ENCODE measurements at places on chromosomes 16 and 17.

DNA sequence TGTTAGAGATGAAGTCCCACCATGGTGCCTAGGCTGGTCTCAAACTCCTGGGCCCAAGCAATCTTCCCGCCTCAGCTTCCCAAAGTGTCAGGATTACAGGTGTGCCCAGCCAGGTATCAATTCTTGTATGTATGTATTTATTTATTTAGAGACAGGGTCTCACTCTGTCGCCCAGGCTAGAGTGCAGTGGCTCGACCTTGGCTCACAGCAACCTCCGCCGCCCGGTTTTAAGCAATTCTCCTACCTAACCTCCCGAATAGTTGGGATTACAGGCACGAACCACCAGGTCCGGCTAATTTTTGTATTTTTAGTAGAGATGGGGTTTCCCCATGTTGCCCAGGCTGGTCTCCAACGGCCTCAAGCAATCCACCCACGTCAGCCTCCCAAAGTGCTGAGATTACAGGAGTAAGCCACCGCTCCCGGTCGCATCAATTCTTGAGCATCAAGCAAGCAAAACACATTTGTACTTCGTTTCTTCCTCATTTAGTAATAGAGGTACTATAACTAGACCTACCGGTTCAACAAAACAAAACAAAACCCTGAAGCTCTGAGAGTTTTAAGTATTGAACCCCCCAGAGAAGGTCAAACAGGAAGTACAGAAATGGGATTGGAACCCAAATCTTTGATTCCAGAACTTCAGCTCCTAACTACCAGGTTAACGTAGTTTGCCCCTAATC is 1.0 kb upstream of the ZNF500 start:
- DNase-seq = no peak

DNA sequence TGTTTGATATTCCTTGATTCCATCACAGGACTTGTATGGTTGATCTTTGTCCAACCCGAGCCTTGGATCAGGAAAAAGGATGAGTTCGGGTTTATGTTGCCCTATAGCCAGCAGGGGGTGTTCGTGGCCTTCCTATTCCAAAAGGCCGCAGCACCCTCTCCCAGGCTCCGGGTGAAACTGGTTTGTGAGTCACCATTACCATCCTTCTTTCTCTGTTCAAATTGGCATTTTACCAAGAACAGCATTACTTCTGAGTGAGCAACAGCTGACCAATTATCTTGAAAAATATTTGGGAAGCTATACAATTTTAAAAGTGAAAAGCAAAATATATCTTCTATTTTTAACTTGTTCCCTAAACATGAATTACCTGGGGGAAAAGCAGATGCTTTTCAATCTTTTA is 24.3 kb upstream of the KRT20 start:
- DNase-seq = peak; percentile 31

- no peak for DNase-seq
Measured at GRCh38 chr16:83402967-83403366, 404.8 kb upstream of the HSBP1 start.

DNA sequence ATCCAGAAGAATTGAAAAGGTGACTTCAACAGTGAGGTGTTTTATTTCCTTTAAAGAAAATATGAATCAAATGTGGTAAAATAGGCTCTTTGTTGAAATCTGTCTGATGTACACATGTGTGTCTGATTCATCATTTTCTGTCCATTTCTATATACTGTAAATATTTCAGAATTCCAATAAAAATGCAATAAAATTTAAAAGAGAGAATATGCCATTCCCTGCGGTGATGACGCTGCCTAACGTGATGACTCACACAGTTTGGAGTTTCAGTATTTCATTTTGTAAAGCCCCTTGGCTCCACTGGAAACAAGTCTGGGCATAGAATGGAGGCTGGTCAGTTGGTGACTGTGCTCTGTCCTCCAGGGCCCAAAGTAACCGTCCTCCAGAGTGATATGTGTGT is 482.5 kb upstream of the CDH5 start:
- no peak for DNase-seq

DNA sequence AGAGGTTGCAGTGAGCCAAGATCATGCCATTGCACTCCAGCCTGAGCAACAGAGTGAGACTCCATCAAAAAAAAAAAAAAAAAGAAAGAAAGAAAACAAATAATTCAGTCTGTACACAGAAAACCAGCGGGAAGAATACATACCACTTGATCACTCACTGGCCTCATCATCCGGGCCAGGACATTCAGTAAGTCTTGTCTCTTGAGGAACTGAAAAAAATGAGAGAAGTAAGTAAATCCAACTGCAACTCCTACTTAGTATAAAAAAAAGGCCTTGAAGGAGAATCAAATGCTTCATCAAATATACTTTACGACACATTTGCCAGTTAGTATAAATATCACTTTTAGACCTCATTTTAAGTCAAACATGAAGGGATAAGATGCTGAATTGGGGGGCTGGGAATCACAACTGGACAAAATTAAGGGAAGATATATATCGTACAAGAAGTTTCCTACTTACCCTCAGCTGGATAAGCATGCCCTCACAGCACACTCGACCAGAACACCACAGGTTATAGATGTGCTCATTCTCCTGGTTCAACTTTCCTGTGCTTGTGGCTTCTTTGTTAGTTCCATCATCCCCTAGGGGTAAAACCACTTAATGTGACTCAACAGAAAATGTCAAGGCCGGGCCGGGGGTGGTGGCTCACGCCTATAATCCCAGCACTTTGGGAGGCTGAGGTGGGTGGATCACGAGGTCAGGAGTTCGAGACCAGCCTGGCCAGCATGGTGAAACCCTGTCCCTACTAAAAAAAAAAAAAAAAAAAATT is 12.4 kb downstream of the CCDC47 start:
- no peak for DNase-seq

GRCh38 chr16:2187212-2187611 is 9.2 kb downstream of the CASKIN1 start:
- DNase-seq = no peak

DNA sequence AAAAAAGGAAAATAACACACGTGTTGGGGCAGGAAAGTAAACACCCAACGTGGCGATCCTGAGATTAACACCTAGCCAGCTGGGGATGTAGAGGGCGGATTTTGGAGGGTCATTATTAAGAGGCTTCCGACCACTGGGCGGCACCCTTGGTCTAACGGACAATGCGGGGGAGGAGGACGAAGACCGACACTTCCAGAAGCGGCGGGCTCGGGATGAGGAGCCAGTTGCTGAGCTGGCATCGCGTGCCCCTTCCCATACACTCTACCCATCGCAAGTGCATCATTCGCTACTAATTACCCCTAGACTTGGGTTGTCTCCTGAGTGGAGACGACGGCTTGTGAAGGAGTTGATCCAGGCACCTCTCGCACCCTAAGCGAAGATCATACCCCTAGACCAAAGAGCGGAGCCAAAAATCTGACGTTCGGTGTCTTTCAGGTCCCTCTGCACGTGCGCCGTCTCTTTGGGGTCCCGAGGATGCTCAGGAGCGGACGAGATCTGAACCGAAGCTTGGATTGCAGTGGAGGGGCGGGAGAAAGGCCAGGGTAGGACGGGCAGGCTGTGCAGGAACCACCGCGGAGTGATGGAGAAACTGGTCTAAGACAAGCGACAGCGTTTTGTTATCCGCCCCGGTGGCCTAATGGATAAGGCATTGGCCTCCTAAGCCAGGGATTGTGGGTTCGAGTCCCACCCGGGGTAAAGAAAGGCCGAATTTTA is 17.6 kb downstream of the ZNF213 start:
- peak; percentile 53 for DNase-seq

DNA sequence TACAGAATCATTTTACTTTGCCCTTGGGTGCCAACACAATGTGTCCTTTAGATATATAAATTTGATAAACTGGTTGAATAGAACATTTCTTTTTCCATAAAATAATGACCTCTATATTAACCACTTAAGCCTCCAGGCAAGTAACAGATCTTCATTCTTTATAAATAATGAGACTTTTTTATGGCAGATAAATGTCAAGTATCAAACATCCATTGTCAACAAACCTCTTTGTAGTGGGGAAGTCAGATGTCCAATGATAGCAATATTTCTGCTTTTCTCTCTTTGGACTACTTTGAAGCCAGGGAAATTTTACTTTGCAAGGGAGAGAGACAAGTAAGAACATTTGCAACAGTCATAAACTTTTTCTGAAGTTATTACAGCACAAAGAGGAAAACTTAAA is 841.2 kb downstream of the CDH8 start:
- DNase-seq = no peak

DNA sequence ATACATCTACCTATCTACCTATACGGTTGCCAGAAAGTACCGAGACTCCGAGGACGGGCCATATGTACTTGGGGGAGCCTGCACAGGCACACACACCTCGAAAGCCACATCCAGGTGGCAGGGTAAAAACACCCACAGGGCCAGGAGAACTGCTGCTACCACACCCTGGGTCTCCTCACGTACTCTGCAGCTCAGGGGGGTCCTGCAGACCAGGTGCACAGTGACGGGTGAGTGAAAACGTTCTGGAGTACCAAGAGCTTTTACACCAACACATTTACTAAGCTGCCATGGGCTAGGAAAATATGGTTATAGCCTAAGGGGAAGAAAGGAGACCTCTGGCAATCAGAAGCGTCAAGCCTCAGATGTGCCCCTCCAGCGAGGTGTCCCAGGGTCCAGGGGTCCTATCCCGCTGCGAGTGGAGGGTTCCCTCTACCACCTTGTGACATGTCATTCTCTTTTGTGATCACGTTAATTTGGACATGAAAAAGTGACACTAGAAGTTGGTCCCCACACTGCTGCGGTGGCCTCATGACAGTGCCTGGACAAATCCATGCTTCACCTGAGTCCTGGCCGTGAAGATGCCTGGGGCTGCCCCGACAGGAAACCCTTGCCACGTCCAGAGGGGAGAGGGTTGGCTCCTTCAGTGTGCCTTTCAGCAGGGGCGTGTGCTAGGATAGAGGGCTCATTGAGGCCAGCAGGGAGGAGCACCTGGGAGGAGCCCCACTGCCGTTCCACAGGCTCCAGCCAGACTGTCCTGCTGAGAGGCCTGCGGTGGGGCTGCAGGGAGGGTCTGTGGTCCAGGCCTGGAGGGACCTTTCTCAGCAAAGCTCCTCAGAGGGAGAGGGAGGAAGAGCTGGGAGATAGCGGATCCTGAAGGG is 1.8 kb downstream of the CANT1 start:
- DNase-seq = no peak

- no peak for DNase-seq
Measured at GRCh38 chr16:3119701-3120408, 7.5 kb downstream of the ZNF205 start.

DNA sequence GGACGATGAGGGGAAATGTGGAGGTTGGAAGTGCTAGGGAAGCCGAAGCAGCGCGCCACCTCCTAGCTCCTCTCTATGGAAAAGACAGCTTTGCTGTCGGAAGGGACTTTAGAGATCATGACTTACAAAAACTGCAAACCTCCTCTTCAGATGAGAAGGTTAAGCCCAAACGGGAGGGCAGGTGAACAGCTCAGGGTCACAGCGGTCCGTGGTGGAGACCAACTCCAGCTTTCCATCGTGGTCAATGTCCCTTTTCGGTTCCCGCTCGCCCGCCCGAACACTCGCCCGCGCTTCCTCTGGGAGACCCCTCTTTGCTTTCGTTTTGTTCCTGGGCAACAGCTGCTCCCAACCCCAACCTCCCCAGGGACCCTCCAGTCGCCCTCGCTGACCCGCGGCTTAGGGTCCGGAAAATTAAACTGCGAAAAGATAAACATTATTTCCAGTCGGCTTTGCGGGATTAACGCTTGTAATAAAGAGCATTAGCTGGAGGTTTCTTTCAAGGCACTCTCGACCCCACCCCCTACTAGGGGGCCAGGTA is 7.7 kb downstream of the IRX6 start:
- no peak for DNase-seq

DNA sequence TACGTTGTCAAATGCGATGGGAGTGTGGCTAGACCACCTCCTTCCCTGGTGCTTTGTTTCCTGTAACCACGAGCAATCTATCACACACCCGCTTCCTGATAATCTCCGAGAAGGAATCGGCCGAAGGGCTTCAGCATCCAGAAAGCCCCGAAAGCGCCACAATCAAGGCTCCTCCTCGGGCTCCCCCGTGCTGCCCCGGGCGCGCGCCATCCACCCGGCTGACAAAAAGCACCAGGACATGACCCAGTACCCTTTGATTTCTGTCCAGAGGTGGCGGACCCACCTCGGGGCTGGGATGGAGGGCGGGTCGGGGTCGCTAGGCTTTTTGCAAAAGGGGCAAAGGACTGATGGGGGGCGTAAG is 743 bp upstream of the ARMC7 start:
- DNase-seq = no peak

DNA sequence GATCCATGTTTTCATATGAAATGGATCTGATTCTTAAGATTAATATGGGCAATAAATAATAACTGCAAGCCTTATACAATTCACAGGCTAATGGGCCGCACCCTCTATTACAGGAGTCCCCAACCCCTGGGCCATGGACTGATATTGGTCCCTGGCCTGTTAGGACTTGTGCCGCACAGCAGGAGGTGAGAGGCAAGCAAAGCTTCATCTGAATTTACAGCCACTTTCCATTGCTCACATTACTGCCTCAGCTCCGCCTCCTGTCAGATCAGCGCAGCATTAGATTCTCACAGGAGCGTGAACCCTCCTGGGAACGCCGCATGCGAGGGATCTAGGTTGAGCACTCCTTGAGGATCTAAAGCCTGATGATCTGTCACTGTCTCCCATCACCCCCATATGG is 26.8 kb downstream of the METTL16 start:
- no peak for DNase-seq

DNA sequence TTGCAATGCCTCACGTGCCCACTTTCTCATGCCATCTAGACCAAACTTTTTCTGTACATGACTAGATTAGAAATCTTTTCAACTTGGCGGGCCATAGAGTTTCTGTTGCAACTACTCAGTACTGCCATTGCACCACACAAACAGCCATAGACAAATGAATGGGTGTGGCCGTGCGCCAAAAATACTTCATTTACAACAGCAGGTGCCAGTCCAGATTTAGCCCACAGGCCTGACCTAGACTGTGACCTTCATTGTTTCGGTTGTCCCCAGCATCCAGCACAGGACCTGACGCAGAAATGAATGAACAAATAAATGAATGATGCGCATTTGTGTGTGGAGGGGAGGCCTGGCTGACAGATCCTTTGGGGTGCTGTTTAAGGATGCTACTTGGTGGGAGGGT is 14.3 kb upstream of the PDK2 start:
- no peak for DNase-seq

DNA sequence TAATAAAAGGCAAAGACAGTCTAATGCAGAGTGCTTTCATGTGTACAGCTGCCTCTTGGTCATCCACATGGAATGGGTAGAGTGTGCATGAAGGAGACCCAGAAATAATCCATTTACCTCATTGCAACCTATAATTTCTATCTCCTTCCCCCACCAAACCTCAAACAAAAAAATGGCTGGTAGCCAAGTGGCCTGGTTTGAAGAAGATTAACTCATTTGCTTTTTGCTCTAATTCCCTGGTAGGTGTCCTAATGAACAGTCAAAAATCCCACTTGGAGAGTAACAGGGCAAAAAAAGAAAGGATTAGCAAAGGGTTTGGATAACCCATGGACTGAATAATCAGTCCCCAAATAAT is 13.0 kb upstream of the LYRM9 start:
- DNase-seq = no peak

GRCh38 chr16:20901436-20902112 is 1.0 kb downstream of the LYRM1 start:
- no peak for DNase-seq

GRCh38 chr16:534135-534534 is 6.6 kb downstream of the CAPN15 start:
- no peak for DNase-seq
